ENCODE measurements at places on chromosomes 6 and 20.

DNA sequence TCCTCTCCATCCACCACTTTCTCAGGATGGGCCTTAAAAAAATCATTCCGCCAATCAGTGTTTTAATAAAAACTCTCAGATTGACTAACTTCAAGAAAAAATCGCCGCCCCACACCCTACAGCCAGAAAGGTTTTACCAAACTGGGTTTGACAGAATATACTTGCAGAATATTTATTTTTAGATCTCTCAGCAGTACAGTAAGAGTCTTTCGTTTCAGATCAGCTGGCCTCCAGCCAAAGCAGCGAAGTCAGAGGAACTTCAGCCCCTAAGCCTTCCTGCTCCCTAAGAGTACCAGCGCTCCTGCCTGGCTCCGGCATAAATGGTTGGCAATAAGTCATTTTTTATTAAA lies 24.7 kb downstream of the TBC1D7 start:
- DNase-seq = no peak

GRCh38 chr6:3608159-3608558 lies 143.4 kb downstream of the PXDC1 start:
- no peak for DNase-seq

DNA sequence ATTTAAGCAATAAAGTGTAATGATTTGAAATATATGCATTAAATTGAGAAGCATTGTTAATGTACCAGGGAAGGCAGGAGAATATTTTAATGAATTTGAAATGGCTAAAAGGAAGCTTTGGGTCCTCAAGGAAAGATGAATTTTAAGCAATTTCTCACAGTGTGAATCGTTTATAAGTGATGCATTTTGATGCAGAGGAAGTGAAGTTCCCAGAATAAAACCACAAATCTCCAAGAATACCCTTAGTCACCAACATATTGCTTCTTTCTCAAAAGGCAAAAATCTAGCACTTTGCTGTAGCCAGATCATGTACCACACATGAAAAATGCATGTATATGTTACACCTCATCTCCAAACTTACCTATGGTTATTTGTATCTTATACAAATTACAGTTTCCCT lies 11.7 kb downstream of the TPD52L1 start:
- DNase-seq = no peak

DNA sequence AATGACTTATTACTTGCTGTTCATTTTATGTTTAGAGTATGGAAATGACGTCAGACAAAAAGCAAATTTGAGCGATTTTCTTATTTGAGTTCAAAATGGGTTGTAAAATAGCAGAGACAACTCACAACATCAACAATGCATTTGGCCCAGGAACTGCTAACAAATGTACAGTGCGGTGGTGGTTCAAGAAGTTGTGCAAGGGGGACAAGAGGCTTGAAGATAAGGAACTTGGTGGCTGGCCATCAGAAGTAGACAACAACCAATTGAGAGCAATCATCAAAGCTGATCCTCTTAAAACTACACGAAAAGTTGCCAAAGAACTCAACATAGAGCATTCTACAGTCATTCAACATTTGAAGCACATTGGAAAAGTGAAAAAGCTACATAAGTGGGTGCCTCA lies 43.8 kb downstream of the REV3L start:
- no peak for DNase-seq

- DNase-seq = no peak
Measured at GRCh38 chr6:36774331-36774730, 64.9 kb downstream of the CPNE5 start.

DNA sequence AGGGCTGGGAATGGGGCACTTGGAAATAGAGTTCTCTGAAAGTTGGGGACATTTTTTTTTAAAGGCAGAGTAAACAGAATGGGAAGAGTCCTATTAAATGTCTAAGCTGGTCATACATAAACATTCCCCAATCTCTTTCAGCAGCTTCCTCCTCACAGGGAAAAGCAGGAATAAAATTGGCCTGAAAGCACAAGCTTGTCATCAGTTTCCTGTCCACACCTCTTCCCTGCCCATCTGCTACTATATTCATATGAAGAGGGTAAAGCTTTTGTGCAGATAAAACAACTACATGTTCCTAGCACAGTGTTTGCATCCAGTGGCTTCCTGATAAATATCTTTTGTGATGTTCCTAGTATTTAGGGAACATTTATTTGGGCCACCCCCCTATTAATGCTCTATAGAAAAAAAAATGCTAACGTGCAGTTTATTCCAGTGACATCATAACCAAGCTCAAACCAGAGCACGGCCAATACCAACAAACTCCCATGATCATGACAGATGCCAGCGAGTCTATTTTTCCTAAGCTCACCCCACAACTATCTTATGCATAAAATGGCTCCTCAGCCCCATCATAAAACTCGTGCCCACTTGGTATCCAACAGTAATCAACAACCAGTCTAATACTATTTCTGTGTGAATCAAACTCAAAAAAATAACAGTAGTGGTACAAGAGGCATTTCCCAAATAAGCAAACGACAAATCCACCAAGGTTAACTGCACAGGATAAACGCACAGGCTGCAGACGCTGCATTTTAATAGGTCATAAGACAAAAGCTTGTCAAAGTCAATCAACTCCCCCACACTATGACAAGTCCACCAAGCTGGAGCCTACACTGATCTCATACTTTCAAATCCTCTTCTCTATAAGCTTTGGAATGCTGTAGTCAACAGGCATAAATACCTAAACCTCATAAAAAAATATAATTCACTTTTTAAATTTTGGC lies 95.3 kb downstream of the EPB41L2 start:
- no peak for DNase-seq

DNA sequence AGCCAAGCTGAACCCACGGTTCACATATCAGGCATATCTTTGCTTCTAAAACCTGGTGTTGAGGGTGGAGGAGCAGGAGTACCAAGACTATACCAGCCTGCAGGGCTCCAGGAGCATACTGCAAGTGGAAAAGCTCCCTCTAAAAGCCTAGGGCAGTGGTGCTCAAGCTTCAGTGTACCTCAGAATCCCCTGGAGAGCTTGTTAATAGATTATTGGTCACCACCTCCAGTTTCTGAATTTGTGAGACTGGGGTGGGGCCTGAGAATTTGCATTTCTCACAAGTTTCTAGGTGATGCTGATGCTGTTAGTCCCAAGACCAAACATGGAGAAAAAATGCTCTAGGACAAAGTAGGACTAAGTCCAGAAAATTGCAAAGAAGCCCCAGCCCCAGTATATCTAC lies 65.4 kb downstream of the FILIP1 start:
- no peak for DNase-seq

- DNase-seq = no peak
Measured at GRCh38 chr6:36226438-36227047, 30.0 kb downstream of the BRPF3 start.

- no peak for DNase-seq
Measured at GRCh38 chr6:12621754-12622153, 94.8 kb upstream of the PHACTR1 start.

DNA sequence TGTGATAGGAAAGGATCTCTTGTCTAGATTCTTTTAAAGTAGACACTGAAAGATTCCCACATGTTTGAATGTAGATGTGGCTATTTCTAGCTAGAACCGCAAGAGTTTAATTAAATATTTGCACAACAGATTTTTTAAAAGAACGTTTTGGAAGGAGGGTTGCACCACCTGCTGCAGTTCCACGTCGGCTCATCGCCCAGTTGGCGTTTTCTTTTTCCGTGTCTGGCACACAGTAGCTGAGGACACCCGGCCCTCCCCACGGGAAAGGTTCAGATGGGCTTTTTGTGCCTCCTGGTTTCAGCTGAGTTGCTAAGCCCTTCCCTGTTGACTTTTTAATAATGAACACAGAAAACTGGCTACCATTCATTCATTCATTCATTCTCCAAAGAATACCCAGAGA lies 41.8 kb upstream of the DOK5 start:
- DNase-seq = no peak

DNA sequence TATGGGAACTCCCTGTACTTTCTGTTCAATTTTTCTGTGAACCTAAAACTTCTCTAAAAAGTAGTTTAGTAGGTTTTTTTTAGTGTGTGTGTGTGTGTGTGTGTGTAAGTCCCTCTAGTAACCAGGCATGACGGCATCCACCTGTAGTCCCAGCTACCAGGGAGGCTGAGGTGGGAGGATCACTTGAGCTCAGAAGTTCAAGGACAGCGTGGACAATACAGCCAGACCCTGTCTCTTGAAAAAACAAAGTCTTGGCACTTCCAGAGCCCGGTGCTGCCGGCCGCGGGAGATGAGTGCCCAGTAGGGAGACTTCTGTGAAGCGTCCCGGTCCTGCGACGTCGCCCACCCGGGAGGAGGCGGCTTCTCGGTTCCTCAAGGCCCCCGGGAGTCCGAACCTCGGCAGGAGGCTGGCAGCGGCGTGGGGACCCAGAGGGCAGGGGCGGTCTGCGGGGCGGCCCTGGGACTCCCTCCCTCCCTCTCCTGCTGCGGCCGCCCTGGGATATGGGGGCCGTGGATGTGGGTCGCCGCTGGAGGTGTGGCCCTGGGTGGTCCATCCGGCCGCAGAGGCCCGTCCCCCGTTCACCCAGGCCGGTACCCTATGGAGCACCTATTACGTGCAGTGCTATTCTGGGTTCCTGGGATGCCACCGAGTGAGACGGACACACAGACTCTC lies 78.0 kb upstream of the SIRPG start:
- DNase-seq = no peak

GRCh38 chr6:133241901-133242636 lies 912 bp downstream of the EYA4 start:
- DNase-seq = no peak

DNA sequence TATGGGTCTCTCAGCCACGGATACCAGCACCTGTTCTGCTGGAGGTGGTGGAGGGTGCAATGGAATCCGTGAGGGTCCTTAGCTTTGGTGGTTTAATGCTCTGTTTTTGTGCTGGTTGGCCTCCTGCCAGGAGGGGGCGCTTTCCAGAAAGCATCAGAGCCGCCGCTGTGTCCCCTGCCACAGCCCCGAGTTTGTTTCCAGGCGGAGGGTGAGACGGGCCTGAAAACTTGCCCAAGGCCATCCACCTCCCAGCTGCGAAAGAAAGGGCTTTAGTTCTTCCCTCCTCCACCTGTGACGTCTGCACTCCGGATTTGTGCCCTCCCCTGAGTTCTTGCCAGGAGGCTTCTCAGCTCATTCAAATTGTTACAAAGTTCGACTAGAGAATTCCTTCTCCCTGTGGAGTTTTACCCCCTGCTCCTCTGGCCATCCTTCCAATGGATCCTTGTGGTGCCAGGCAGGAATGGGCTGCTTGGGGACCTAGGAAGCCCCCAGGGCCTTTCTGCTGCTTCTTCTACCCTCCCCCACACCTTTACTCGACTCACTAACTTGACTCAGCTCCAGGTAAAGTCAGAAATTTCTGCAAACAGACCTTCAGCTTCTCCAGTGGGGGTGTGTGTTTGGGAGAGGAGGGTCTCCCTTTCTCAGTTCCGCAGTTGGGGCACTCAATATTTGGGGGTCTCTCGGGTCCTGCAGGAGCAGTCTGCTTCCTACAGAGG lies 873.7 kb downstream of the KIF16B start:
- no peak for DNase-seq

DNA sequence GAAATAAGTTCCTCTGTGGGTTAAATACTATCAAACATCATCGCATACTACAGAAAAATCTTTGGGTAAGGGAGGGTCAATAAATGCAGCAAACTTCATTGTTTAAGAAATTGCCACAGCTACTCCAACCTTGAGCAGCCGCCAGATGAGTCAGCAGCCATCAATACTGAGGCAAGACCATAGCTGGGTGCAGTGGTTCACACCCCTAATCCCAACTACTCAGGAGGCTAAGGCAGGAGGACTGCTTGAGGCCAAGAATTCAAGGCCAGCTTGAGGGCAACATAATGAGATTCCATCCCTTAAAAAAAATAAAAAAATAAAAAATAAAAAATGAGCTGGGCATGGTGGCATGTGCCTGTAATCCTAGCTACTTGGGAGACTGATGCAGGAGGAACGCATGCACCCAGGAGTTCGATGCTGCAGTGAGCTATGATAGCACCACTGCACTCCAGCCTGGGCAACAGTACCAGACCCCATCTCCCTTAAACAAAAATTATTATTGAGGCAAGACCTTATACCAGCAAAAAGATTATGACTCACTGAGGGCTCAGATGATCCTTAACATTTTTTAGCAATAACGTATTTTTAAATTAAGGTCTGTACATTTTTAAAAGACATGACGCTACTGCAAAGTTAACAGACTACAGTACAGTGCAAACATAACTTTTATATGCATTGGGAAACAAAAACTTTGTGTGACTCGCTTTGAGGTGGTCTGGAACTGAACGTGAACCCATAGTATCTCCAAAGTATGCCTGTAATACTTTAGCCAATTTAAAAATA lies 8.8 kb downstream of the SRPK1 start:
- no peak for DNase-seq
